GM12892 (cell line): ENCODE measurements at places on chromosomes 2 and 18.

GRCh38 chr2:58054264-58054663 is 7.7 kb downstream of the VRK2 start:
- no peak for DNase-seq

GRCh38 chr18:55455938-55456337 is 132.1 kb downstream of the TCF4 start:
- DNase-seq, result no peak

- no peak for DNase-seq
Observed at GRCh38 chr2:46913471-46914381, 1.9 kb downstream of the MCFD2 start.

- DNase-seq, result no peak
Observed at GRCh38 chr2:134706587-134707329, 12.0 kb downstream of the TMEM163 start.

DNA sequence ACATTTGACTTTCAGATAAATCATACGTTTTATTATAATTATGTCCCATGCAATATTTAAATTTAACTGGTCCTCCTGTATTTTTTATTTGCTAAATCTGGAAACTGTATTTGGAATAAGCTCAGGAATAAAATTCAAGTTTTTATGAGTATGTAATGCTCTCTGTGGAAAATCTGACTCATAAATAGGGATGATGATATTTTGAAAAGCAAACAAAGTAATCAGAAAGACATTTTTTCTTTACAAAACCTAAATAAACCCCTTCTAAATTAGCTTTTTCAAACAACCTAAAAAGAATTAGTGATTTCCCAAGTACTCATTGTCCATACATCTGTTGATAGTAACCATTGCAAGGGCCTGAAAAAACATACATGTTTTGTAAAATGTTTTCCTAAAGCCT is 41.1 kb downstream of the ASB1 start:
- DNase-seq, result no peak

DNA sequence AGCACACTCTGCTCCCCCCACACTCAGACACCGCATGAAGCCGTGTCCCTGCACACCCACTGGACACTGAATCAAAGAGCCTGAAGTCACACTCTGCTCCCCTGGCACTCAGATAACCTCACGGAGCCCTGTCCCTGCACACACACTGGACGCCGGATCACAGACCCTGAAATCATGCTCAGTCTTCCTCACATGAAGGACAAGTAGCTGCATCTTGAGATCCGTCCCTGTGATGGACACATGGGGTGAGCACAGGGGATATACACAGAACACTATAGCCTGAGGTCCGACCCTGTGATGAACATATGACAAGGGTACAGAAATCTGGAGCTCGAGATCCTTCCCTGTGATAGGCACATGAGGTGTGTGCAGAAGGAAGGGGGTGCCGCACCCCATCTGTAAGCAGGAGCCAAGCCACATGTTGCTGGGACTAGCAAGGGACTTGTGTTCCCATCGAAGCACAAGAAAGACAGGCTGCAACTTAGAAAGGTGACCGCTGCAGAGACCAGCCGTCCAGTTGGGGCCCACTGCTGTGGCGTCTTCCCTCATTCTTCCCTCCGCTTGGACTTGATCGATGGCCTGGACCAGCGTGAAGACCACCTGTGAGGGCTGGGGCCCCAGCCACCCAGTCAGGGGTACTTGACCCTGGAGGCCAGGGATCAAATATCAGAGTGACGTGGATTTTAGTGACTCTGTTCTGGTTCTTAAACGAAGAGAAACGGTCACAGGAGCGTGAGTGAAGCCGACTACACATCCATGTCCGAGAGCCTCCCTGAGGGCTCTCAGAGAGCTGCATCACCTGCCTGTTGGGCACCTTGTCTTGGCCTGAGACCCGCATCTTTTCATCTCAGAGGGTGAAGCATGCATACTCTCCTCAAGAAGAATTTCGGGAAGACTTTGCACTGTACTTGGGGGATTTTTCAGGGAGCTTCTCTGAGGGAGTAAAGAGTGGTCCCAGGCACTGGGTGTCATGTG is 391.7 kb upstream of the SALL3 start:
- DNase-seq, result no peak

DNA sequence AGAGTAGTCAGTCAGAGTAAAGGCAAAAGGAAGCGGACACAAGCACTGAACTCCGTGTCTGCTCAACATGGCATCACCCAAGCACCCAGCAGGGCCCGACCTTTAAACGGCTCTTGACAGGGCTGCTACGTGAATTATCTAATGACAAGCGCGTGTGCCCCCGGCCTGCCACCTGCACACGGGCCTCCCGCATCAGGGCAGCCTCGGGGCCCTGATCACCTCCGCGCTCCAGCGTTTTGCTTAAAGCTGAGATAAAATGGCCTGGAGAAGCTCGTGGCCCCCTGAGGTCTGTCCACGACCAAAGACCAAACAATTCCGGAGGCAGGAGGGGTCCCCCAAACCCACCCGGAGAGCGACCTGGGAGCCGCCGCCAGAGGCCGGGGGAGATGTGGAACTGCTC is 376 bp downstream of the NDUFA10 start:
- peak; percentile 35 for DNase-seq

DNA sequence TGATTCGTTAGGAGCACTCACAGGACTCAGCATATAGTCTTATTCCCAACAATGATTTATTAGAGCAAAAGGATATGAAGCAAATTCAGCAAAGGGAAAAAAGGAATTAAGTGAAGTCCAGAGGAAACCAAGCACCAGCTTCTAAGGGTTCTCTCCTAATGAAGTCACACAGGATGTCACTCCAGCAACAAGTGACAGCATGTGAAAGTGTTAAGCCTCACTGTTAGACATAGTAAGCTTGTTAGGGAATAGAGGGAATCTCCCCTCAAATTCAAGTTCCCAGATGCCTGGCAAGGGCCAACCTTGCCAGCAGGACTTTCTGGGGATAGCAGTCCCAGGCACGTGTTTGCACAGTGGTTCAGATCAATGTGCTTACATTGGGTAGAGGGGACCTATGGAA is 4.4 kb upstream of the SLC30A6 start:
- no peak for DNase-seq

DNA sequence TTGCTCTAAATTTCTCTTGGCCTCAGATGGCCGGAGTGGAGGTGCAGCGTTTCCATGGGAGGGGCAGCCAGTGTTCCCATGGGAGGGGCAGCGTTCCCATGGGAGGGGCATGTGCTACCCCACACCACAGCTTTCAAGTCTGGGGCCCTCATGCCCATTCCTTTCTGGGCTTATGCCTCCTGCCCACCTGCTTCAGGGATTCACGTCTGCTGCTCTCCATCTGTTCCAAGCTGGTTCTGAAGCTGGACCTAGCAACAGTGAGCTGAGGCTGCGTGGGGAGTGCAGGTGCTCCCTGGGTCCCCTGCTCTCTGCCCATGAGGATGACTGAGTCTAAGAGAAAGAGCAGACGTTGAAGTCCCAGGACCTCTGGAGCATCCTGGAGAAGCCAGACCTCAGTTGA is 243.1 kb upstream of the PXDN start:
- no peak for DNase-seq
